ENCODE measurements at places on chromosomes 1 and 21. TPM values are rescaled to one million over a fixed set of nuclear protein-coding genes. Genes with fewer than 3 reads are reported as not detected.

MTARC1 gene
- 6.8 TPM for total RNA-seq

ACP6 gene
- 3.4 TPM for total RNA-seq

ZNF683 gene
- total RNA-seq, result not detected

FOXD2 gene
- total RNA-seq, result under 0.01 TPM

CACNA1E gene
- total RNA-seq, result not detected

TMPRSS2 gene
- total RNA-seq, result not detected

ACTL8 gene
- total RNA-seq, result 0.09 TPM

CBR1 gene
- total RNA-seq, result 131 TPM

ROR1 gene
- total RNA-seq, result 12.8 TPM

REN gene
- 0.28 TPM for total RNA-seq

GJA9 gene
- under 0.01 TPM for total RNA-seq

RNASEL gene
- 13.4 TPM for total RNA-seq

ADAR gene
- 54.8 TPM for total RNA-seq

SLAMF7 gene
- not detected for total RNA-seq

LIN28A gene
- not detected for total RNA-seq

DISP1 gene
- 3.1 TPM for total RNA-seq

TCHH gene
- under 0.01 TPM for total RNA-seq

RGS16 gene
- total RNA-seq, result 2.4 TPM

CA14 gene
- total RNA-seq, result not detected

HUNK gene
- total RNA-seq, result under 0.01 TPM

RGS7 gene
- total RNA-seq, result under 0.01 TPM

SLC22A15 gene
- total RNA-seq, result 6.8 TPM

LRRC7 gene
- total RNA-seq, result under 0.01 TPM

SMIM12 gene
- 25.4 TPM for total RNA-seq

LCE2A gene
- not detected for total RNA-seq

COL16A1 gene
- 137 TPM for total RNA-seq

SLC2A5 gene
- total RNA-seq, result 10.7 TPM

HENMT1 gene
- total RNA-seq, result 2.3 TPM

BMP8B gene
- not detected for total RNA-seq

SSR2 gene
- total RNA-seq, result 610 TPM

PMF1 gene
- 17.2 TPM for total RNA-seq

TFF3 gene
- total RNA-seq, result not detected

LENEP gene
- 0.18 TPM for total RNA-seq

OR10K2 gene
- total RNA-seq, result not detected

MMEL1 gene
- not detected for total RNA-seq

SYNC gene
- total RNA-seq, result 70.8 TPM

CLCA4 gene
- not detected for total RNA-seq

KCNA3 gene
- 0.18 TPM for total RNA-seq

All from smooth muscle cell of bladder (primary cell).